CD4-positive, alpha-beta T cell treated with Interleukin-12 subunit alpha and Interleukin-12 subunit beta, for 1 hour (primary cell): ENCODE measurements at places on chromosomes 7 and 10.

- no peak for DNase-seq
These were observed 34.8 kb downstream of the CDH23 start for GRCh38 chr10:71431239-71432100.

- DNase-seq: no peak
These were observed 8.8 kb upstream of the ZNF503 start for GRCh38 chr10:75410132-75411005.

GRCh38 chr10:12195281-12195602 lies 449 bp downstream of the NUDT5 start:
- no peak for DNase-seq

DNA sequence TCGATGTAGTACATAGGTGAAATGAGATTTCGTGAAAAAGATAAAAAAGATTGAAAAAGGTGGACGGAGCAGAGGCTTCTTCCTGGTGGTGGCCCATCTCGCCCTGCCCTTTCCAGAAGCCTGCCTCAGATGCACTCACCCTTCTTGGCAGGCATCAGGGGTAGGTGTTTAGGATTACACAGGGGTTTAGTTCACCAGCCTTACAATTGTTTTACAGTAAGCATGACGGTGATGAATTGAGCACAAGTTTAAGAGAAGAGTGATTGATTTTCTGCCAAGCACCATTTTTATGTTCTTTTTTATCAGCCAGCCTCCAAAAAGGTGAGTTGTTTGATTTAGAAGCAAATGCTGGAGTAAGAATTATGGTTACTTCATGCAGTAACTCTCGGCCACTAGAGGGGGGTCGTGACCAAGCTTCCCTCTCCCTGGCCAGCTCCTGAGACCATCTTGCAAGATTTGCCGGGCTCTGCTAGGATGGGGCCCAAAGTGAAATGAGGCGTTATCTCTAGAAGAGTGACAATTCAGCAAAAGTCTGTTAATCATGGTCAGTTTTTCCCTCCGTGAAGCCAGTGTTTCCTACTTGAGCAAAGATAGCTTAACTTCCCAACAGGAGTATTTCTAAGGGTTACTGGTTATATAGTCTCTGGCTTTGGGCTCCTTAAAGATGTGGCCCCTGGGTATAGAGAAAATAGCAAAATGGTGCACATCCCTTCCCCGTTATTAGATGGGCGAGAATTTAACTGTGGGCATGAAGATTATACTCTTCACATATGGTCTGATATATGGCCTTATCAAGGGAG lies 228.8 kb downstream of the BMPER start:
- no peak for DNase-seq

- DNase-seq: no peak
These were observed 3.6 kb downstream of the SEMA3D start for GRCh38 chr7:85183296-85183695.

GRCh38 chr10:87895430-87895829 lies 32.0 kb downstream of the PTEN start:
- no peak for DNase-seq

- DNase-seq: no peak
These were observed 437.7 kb downstream of the RPS24 start for GRCh38 chr10:78471326-78471722.

DNA sequence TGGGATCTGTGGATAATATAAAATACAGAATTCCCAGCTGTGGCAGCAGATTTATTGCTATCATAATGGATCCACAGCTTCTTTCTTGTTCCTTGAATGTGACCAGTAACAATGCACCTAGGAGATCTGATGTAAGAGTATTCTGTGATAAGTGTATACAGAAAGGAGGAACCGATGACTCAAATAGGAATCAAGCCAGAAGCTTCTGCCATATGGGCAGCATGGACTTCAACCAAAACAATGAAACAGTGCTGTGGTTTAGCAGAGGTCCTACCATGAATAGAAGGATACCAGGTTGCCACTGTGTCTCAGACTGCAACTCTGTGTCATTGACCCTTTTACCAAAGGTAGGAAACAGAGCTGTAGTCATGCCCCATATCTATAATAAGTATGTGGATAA lies 81.8 kb downstream of the PTPRZ1 start:
- DNase-seq: no peak

DNA sequence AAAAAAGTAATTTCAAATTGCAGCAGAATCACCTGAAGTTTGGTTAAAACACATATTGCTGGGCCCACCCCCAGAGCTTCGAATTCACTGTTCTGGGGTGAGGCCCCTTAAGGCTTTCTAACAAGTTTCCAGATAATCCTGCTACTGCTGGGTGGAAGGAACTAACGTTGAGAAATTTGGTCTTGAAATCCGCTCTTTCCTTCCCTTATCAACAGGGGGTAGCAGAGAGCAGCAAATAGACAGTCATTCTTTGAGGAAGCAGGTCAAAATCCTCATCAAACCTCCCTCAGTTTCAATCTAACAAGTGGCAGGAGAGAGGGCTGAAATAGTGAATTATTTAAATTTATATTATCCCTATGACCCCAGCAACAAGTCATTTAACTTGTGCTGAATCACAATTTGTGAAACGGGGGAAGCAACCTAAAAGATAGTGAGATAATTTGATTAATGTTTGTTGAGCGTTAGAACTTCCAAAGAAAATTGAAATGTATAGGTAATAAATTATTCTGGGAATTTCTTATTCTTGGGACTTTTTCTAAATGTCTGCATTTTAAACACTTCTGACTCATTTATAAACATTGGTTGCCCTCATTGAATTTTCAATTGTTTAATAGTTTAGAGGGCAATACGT lies 21.7 kb upstream of the MALSU1 start:
- peak; percentile 68 for DNase-seq

- DNase-seq: no peak
These were observed 62.1 kb downstream of the ZRANB1 start for GRCh38 chr10:125003901-125004467.

DNA sequence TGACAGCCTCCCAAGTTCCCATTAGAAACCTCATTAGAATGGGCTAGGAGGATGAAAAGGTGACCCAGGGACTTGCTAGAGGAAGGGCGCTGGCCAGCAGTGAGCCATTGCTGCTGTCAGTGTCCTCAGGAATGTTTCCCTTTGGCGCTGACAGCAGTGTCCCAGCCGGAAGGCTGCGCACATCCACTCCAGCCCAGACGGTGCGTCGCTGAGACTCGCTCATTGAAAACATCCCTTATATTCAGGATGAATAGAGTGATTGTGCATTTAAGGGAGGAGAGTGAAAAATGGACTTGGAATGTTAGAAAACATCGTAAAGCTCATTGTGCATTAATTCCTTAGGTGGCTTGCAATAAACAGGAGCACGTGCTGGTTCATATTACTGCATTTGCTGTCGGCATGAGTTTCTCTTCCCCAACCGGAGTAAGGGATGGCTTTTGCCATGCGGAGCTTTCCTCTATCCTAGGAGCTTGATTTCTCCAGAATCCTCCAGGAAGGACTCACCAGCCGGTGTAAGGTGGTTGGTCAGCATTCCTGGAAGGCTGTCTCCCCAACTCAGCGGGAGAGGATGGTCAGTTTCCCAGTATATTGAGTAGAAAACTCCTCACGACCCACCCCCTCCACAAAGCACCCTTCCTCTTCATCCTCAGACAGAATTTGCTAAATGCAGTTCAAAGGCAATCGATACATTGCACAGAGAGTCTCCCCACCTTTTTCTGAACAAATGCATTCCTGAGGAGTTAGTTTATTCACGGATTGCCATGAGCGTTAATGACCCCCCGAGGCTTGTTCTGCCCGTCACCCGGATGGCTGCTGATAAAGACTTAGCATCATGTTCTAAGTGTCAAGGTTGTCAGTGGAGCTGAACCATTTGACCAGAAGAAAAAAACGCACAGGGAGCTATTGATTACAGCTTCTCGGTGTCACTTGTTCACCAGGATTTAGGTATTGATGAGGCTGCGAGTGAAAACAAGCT lies 201.8 kb downstream of the EBF3 start:
- no peak for DNase-seq

- DNase-seq: no peak
These were observed 10.3 kb downstream of the CUL1 start for GRCh38 chr7:148709014-148709413.

DNA sequence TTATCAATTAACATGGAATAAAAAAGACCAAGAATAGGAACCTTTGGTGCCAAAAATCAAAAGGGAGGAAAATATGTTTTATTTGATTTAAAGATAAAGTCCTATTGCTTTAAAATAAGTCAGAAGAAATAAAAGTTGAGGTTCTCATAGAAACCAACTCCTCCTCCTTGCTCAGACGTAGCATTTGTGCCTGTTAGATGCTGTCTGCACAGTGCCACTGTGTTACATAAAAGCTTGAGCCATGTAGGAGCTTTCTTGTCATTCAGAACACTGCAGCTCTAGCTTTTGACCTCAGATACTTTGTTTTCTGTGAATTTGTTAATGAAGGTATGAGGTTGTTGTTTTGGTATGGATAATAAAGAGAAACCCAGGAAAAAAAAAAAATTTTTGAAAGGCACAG lies 50.3 kb downstream of the LRRC4 start:
- no peak for DNase-seq

DNA sequence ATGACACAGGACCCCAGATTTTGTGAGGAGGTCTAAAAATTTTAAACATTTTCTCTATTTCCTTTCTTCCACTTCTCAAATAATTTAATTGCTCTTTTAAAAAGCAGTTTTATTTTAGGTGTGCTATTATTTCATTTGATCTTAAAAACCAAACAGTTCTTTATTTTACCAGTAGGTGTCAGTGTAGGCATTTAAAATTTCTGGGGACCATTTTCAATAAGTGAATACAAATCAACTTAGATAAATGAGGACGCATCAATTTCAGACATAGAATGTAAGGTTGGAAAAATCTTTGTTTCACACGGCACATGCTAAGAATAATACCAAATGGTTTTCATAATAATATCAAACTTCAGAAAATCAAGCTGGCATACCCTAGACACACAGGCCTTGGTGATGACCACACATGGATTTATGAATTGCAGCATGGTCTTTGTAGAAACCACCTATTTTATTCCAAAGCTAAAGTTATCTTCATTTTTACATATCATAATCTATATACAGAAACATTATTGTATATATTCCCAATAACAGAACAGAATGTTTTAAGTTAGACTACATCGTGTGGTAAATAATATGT lies 127.6 kb upstream of the SLC26A5 start:
- peak; percentile 24 for DNase-seq

- DNase-seq: peak; percentile 44
These were observed 81.3 kb downstream of the VWDE start for GRCh38 chr7:12322284-12322902.

DNA sequence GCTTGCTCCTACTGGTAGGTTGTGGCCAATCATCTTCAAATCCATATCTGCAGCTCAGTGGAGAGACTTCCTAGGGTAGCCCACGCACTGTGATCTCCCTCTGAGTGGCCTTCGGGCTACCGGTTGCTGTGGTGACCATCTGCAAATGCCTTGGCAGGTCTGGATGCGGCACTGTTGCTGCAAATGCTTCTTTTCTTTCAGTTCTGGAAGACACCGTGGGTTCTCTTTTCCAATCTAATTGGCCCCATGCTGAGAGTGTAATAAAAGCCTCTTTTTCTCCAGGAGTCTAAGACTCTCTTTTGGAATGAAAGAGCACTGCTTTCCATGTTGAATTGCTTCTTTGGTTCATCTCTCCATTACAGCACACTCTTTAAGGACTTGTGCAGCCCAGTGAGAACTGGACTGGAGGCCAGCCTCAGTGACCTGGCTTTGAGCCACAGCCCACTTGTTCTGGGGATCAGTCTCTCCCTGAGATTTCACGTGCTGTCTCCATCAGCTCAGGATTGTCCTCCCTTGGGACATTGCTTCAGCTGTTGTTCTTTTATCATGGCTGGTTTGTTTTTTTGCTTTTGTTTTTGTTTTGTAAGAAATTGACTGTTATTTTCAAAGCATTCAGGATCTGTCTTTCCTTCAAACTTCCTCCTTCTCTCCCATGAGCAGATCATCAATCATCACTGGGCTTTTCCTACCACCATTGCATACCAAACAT lies 286.6 kb downstream of the BMPER start:
- DNase-seq: no peak

- DNase-seq: no peak
These were observed 19.7 kb downstream of the TAC1 start for GRCh38 chr7:97751566-97751965.

- DNase-seq: peak; percentile 36
These were observed 26.0 kb downstream of the PRSS2 start for GRCh38 chr7:142796501-142797390.

DNA sequence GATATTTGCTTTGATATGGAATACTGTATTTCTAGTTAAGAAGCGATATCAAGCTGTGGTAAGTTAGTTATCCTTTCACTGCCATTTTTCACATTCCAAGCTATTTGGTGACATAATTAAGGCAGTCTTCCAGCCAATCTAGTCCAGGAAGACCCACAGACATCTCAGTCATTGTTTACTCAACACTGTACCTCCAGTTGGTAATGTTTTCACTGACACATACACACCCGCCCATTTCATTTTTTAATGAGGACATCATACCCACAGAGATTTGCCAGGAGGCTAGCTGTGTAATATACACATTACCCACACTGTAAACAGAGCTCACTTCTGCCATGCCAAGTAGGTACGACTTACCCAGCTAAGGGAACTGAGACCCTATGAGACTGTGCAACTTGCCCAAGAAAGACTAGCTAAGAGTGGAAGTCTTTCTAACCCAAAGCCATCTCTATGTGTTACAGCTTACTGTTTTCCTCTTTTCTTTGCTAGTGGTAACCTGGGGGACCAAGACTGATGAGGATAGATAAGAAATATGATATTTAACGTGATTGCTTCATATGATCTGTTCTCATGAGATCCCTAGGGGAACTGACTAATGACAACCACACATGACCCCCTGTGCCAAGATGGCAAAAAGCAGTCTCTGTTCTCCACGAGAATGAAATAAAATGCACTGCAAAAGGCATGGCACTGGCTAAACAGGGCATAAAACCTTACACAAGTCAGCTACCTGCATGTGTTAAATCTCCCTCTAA lies 179.0 kb downstream of the DGKI start:
- DNase-seq: no peak

DNA sequence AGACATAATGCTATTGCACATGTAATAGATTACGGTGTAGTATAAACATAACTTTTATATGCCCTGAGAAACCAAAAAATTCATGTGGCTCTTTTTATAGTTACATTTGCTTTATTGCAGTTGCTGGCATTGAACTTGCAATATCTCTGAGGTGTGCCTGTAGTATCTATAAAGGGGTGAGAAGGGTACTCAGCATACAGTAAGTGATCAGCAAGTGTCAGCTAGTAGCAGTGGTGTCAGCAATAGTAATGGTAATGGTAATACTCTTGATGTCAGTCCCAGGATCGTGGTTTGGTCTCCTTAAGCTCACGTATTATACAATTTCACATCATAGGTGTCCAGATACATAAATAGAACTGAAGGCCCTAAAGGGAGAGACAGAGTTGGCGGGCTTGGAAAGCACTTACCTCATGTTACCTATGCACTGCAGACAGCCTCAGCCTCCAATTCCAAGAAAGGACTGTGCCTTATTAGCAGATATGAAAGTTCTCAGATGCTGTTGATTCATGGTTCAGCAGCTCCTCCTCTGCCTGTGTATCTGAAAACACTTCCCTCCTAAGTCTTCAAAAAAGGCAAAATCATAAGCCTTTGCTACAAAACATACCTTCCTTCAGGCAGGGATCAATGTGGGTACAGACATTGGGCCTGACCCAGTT lies 6.6 kb upstream of the GIMAP7 start:
- peak; percentile 45 for DNase-seq
